ENCODE measurements at places on chromosomes 5 and 9.

GRCh38 chr9:34929506-34930102 is 28.5 kb upstream of the PHF24 start:
- DNase-seq = no peak

DNA sequence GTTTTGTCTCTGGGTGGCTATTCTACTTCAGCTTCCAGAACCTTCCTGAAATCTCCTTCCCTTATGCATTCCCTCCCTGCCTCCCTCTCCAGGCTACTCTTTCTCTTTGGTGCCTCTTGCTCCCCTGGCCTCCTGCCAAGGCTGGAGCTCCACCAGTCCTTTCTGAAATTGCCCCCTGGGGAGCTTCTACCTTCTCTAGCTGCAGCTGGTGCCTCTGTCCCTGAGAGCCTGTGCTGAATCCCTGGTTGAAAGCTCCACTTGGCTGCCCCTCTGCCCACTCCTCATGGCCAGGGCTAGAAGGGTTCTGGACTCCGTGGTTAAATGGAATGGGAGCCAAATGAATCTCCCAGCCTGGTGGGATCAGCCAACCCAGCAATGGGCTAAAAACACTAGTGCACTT is 80.1 kb downstream of the COL15A1 start:
- no peak for DNase-seq

DNA sequence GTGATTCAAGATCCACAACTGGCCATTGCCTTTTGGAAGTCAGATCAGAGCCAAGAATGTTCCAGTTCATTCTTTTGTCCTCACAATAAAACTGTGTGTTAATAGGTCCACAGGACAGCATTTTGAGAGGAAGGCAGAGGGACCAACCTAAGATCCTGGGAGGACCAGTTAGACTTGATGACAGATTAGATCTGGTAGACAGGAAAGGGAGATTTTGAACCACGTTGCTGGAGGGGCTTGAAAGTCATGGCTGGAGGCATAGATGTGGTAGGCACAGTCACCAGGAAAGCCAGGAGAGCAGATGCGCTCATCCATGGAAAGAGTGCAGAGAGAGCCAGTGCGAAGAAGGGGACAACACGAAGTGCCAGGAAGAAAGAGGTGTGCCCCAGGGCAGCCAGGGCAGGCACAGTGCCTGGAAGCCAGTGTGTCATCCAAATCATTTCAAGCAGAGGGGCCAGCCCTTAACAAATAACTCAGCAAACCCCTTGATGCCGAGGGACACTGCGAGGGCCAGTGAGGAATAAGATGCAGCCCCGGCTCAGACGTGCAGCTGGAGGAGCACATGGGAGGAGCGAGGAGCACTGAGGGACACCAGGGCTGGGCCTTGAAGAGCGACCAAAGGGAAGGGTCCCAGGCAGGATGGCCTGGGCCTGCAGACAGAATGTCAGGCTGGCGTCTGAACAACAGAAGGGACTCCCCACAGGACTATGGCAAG is 12.8 kb upstream of the SLC2A8 start:
- no peak for DNase-seq

DNA sequence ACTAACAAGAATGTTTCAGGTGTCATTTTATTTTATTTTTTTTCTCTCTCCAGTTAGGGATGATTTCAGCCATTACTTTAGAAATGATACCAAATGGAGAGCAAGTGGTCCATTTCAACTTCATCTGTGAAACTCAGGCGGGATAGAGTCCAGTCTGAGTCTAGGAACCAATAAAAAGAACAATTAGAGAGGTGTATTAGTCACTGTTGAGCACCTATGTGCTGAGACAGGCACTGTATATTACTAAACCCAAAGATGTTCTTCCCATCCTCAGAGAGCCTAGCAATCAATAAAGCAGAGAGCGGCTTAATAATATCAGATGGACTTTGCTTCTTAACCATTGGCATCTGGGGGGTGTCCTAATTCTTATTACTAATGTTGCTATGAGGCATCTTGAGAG is 410.3 kb upstream of the SLC24A2 start:
- DNase-seq = no peak

DNA sequence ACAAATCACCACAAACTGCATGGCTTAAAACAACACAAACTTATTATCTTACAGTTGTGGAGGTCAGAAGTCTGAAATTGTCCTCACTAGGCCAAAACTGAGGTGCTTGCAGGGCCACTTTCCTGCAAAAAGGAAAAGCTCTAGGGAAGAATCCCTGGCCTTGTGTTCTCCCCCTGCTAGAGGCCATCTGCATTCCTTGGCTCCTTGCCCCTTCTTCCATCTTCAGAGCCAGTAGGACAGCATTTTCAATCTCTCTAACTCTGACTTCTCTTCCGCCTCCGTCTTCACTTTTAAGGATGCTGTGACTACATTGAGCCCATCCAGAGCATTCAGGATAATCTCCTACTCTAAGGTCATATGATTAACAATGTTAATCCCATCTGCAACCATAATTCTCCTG is 236.6 kb downstream of the CDK5RAP2 start:
- DNase-seq = no peak

GRCh38 chr5:154646745-154647113 is 108.4 kb upstream of the LARP1 start:
- no peak for DNase-seq

GRCh38 chr9:14748373-14748772 is 25.8 kb upstream of the CER1 start:
- no peak for DNase-seq

DNA sequence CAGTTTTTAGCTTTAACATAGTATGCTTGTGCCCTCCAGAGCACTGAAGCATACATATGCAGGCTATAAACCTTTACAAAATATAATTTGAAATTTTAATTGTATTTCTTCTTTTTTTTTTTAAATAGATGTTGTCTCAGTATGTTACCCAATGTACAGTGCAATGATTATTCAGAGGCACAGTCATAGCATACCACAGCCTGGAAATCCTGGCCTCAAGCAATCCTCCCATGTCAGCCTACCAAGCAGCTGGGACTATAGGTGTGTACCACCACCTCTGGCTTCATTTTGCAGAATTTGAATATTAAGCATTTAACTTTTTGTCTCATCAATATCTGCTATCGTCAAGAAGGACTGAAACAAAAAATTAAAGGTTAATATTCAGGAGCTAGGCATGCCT is 16.9 kb upstream of the ZNF782 start:
- DNase-seq = no peak

- DNase-seq = no peak
Observed at GRCh38 chr5:83440826-83441225, 30.7 kb upstream of the VCAN start.

- no peak for DNase-seq
Observed at GRCh38 chr5:57561231-57561842, 78.7 kb upstream of the ACTBL2 start.

- no peak for DNase-seq
Observed at GRCh38 chr9:84154320-84154719, 173.7 kb downstream of the RMI1 start.

GRCh38 chr9:22008384-22008716 is 755 bp downstream of the CDKN2B start:
- DNase-seq = no peak

DNA sequence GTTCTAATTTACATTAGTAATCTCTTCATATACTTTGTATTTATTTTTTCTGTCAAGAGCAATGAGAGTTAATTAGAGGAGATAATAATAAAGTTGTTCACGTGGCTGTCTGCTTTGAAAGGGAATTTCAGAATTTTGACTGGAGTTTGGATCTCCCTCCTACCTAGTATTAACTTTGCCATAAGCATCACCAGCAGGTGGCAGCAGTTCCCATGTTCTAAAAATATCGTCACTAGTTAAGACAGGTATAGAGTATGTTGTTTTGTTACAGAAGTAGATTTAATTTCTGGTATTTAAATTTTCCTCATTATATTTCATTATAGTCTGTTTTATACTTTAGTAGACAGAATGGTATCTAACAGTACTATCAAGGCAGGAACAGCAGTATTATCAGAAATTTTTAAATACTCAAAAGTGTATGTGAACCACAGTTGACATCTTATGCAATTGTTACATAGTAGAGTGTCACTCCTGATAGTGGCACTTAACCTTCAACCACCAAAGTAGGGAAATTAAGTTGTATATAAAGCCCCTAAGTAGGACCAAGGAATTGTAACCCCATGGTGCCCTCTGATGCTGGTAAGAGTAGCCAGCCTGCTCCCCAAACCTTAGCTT is 20.4 kb downstream of the GNPDA1 start:
- no peak for DNase-seq

DNA sequence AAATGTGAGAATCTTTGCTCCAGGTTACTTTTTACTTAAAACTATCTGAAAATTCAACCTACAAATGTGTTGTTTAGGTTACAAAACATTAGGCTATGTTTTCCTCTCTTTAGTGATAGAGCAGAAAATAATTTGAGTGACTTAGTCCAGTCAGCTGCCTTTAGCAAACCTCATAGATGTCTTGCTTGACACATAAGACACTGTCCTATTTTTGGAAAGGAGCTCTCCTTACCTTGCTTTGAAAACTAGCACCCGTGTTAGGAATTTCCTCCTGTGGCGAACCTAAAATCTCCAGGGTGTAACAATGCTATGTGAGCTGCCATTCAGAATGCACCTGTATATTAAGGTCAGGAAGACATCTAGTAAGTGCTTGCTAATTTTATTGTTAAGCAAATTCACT is 221.2 kb upstream of the CD180 start:
- DNase-seq = no peak

GRCh38 chr5:59744531-59744992 is 149.0 kb downstream of the PDE4D start:
- DNase-seq = no peak

DNA sequence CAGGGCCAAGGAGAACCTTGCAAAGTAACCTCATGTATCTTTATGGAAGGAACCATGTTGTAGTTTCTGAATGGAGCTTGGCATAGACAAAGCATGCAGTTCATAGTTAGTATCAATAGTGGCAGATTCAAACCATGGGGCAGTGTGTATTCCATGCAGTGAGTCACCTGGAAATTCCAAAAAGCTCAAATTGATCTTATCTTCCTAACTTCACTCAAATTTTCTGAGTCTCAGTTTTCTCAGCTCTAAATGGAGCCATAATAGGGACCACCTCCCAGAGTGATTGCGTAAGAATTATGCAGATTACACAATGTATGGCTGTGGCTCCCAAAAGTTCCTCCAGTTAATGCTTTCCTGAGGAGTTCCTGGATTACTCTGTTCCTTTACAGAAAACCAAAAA is 549.9 kb upstream of the KLF4 start:
- no peak for DNase-seq

DNA sequence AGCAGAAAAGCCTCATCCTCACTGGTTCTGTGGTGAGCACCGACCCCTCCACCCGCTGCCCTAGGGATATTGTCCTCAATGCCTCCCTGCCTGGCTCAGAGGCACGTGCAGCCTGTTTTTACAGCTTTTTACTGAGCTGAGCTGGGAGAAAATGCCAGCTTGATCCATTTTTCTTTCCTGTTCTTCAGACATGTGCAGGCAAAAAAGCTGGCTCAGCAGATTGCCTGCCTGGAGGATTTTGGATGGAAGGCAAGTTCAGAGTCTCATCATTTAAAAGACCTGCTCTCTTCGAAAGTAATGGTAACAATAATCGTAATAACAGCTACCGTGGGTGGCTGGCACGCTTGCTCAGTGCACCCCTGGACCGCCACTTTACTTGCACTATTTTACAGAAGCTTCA is 135.0 kb upstream of the SMIM23 start:
- DNase-seq = no peak

GRCh38 chr5:83099445-83099844 is 22.1 kb downstream of the XRCC4 start:
- no peak for DNase-seq

DNA sequence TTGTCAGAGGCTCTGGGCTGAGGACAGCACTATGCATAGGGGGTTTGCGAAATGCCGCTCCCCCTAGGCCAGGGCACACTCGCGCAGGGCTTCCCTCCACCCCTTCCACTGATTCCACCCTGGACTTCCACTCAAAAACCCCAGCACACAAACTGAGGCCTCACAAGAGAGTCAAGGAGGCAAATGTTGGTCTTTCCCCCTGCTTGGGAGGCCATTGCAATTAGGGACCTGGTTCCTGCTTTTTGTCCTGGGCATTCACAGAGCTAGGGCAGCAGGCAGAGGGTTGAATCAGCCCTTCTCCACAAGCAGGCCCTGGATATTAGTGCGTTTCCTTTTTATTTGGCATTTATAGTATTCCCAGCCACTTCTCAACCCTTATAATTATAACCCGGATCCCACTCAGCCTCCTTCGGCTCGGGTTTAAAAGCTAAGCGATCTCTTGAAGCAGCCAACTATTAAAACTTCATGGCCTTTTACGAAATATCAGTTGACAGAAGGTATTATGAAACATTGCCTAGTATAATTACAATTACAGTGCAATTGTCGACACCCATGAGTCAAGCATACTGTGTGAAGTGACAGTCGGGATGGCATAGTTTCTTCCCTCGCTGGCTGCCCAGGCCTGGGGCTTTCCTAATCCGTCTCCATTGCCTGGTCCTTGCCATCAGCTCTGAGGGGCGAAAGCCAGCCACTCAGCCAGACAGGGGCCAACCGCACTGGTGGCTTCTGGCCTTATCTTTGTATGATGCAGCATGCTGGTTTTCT is 285.5 kb upstream of the MAP3K1 start:
- no peak for DNase-seq

- DNase-seq = no peak
Observed at GRCh38 chr5:124678468-124678867, 68.0 kb downstream of the ZNF608 start.

- DNase-seq = peak; percentile 9
Observed at GRCh38 chr9:106753155-106753671, 109.8 kb upstream of the ZNF462 start.

GRCh38 chr5:5266297-5266696 is 126.2 kb downstream of the ADAMTS16 start:
- DNase-seq = no peak

DNA sequence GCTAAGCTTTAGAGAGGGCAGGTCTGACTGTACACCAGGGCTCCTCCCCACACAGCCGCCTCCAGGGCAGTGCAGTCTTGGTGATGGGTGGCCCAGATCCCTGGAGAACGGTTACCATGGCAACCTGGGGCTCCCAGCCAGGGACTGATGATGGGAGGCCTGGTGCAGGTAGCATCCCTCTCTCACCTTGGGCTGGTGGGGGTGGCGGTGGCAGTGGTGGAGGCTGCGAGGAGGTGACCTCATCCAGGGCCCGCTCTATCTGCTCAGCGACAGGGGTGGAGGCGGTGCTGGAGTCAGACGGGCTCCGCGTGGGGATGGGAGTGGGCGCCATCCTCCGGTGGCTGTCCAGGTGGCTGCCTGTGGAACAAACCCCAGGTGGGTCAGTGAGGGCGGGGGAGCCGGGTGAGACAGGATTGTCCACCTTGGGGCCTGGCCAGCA is 12.3 kb downstream of the PRR7 start:
- DNase-seq = no peak

DNA sequence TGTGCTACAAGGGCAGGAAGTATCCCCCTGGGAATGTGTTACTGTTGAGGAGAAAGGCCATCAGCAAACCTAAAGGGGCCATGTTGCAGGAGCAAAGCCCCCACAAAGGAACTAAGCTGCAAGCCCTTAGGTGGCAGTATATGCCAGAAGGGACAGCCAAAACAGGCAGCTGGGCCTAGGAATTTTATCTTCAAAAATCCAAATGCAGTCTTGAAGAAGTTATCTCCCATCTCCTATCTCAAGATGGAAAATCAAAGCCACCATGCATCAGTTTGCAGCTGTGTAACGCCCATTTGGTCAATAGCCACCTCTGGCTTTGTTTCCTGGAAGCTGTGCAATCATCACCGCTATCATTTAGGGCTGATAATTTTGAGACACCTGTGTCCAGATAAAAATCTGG is 400.3 kb downstream of the ARHGEF28 start:
- DNase-seq = no peak

All from GM18507 (cell line).